ENCODE measurements at places on chromosomes 7 and 10.

GRCh38 chr7:130490888-130491804 lies 739 bp upstream of the MEST start:
- DNase-seq = peak; percentile 39

GRCh38 chr7:140604760-140605159 lies 35.9 kb downstream of the DENND2A start:
- DNase-seq = no peak

DNA sequence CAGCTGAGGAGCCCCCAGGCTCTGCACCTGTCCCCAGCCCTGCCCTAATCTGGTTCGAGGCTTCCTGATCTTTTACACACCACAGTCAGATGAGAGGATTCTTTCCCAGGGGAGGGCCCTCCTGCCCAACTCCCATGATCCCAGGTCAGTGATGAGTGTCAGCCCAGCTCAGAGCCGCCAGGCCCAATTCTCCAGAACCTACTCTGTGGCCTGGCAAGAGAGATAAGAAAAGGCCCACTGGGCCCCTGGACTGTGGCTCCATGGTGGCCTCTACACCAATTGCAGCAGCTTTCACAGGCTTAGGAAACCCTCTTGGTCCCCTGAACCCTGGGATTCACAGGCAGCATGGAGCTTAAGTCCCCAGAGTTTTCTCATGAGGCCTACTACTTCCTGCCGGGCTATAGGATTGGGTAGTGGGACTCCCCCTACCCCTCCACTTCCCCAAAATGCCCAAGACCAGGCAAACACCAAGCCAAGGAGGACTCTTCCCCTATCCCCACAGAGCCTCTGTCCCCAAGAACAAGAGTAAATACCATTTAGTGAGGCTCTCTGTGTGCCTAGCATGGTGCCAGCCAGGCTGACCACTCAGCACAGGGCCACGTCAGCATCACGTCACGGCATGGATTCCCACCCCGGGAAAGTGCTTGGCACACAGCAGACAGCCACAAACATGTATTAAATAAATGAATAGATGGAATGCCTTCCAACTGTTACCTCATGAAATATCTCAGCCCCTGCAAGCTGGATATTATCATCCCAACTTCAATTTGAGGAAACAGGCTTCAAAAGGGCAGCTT lies 100.0 kb downstream of the GRID1 start:
- no peak for DNase-seq

GRCh38 chr10:11869743-11870460 lies 46.7 kb downstream of the PROSER2 start:
- no peak for DNase-seq

DNA sequence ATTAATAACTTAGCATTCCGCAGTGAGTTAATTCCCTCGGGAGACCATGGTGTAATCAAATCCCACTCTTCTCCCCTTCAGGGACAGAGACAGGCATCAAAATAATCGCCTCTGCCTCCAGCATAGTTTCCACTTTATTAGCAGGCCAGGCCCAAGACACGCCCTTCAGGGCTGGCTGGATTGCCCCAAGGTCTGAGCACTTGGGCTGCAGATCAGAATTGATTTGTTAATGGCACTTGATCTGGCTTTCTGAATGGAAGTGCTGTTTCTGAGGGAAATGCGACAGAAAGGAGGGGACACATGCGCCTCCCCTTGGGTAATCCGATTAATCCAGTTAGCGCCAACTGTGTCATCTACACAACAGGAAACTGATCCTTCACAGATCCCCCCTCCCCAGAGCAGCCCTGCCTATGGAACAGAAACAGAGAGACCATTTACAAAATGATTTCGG lies 15.6 kb downstream of the CHAT start:
- no peak for DNase-seq

DNA sequence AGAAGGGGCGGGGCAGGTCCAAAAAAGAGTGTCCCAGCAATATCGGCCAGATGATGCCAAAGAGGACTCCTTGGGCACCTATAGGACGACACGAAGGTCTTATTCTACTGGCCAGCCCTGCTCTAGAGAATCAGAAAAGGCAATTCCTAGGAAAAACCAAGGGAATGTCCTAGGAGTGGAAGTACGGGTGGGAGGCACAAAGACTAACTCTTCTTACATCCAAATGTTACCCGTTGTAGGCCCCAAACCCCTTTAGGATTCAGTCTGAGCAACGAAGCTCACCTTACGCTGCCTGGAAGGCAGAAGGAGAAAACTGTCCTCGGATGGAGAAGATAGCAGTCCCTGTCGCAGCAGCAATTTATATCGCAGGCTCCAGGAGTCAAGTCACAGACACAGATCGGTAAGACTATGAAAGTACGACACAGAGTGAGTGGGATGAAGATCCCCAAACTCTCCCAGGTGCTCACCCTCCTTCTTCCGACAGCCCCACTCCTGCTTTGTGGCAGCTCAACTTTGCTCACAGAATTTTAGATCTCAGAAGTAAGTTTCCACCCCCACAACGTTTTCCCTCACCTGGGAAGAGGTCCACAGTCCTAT lies 558 bp downstream of the TCTN3 start:
- no peak for DNase-seq

DNA sequence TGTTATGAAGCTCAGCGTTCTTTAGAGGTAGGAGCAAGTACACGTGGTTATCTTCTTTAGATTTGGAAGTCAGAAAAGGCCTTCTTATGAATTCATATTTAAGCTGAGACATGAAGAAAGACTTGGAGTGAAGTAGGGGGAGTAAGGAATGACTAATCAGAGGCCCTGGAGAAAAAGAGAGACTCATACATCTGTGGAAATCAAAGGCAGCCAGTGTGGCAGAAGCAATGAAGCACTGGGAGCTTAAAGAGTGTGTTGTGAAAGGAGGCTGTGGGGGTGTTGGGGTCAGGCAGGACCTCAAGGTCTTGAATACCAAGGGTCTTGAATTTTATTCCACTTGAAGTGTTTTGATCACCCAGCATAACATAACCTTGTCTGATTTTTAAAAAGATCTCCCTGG lies 35.7 kb upstream of the FGL2 start:
- DNase-seq = no peak

- DNase-seq = no peak
Observed at GRCh38 chr10:116715839-116716377, 26.5 kb downstream of the HSPA12A start.

- no peak for DNase-seq
Observed at GRCh38 chr10:341081-341740, 206.0 kb downstream of the ZMYND11 start.

DNA sequence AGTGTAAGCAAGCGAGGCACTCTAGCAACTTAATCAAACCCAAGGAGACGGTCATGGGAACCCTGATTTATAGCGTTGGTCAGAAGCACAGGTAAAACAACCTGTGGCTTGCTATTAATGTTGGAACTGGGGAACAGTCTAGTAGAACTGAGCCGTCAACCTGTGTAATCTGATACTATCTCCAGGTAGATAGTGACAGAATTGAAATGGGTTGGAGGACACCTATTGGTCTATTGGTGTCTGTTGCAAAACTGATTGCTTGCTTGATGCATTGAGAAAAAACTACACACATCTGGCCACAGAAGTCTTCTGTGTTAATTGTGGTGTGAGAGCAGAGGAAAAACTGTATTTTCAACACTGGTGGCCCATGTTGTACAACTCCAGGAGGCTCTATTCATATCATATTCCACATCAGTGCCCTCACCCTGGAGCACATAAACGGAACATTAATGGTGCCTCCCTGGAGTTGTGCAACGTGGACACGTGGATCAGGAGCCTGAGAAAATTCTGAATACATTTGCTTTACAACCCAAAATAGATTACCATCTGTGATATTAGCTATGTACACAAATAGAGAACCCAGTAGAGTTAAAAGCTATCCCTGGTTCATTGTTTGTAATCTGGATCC lies 112.2 kb downstream of the MYO3A start:
- DNase-seq = no peak

- no peak for DNase-seq
Observed at GRCh38 chr10:89515031-89515841, 20.2 kb downstream of the SLC16A12 start.

- DNase-seq = no peak
Observed at GRCh38 chr10:128563387-128563786, 437.2 kb upstream of the MKI67 start.

DNA sequence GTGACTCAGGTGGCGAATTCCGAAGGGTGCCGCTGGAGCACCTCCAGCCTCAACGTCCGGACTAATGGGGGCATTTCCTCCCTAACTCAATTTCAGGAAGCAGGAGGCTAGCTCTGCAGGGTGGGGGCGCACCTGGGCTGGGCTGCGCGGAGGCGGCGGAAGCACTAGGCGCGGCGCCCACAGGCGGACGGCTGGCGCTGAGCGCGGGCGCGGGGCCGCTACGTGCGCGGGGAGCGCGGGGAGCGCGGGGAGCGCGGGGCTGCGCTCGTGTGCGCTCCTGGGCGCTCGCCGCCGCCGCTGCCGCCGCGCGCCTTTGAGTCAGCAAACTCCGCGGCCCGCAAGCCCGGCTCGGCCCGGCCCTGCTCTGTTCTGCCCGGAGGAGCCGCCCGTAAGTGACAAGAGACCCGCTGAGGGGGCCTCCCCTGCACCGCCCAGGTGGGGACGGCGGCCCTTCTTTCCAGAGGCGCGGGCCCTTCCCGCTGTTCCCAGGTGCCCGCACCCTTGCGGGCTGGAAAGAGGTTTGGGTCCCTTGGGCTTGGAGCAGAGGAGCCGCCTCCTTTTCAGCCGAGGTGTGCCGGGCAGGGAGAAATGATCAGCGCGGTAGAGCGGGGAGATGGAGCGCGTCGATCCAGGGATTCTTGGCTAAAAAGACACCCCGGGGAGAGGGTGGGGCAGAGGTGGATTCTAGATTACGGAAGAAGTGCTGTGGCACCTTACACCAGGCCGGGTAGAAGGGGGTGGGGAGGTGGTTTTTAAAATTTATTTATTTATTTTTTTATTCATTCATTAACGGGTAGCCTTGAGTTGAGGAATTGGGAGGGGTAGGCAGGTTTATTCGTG lies at the start of gene SNX10:
Gene SNX10 (plus strand): TSS at position 164 of the 840 bp plus-strand sequence. CDS start 54,581 bp downstream, outside the sequence.
- DNase-seq = peak; percentile 79

- no peak for DNase-seq
Observed at GRCh38 chr10:47176206-47176902, 123.6 kb upstream of the GDF10 start.

- DNase-seq = no peak
Observed at GRCh38 chr7:12211711-12212485, 804 bp downstream of the TMEM106B start.

DNA sequence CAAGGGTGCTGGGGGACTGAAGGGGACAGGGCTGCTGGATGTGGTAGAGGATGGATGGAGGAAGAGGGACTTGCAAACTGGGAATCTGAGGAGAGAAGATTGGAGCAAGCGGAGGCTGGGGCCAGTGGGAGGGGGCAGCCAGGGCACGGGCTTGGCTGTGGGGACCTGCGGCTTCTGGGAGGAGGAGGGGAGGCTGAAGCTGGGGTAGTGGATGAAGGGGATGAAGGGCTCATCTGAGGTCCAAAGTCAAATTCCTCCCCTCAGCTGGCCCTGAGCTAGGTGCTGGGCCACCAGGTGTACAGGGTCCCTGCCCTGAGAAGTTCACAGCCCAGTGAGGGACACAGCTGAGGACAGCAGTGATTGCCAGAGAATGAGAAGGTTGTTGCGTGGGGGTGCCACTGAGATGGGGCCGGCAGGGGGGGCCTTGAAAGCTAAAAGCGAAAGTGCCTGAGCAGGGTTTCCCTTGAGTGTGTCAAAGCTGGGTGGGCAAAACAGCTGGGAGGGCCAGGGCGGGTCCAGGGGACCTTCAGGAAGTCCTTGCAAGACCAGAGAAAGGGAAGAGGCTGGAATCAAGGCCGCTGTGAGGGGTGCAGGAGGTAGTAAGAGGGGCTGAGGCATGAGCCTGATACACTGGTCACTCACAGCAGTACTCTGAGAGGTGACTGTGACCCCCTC lies 75.2 kb downstream of the MYL10 start:
- peak; percentile 5 for DNase-seq

DNA sequence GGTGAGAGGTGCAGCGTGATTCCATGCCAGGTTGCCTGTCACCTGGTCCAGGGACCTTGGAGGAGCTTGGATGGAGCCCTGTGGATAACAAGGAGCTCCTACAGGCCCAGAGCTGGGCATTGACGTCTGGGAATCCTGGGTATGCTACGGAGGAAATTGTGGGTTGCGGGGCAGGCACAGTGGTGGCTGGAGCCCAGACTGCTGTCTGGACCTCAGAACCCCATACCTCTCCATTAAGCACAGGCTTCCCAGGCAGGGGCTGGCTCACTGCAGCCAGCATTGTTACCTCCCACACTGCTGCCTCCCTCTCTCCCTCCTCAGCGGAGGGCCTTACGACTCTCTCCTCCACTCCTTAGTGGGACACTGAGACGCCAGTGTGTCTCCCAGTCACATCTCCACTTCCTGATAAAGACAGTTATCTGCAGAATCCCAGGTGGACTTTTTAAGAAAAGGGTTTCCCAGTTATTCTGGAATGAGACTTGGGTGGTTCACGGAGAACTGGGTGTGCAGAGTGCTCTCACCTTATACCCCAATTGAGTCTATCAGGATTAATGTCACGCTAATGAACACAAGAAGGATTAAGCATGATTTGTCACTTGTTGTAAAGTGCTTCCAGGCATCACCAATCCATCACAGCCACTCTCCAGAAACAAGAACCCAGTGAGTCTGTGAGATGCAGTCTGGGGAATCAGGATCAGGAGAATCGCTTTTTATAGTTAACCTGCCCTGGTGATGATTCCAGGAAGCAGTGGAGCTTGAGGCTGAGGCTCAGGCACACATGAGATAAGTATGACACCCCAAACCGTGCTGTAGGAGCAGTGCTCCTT lies 309.4 kb downstream of the RPS24 start:
- peak; percentile 8 for DNase-seq

GRCh38 chr10:118505363-118505762 lies 90.1 kb downstream of the PRLHR start:
- no peak for DNase-seq

GRCh38 chr10:48898426-48898825 lies 41.2 kb downstream of the LRRC18 start:
- DNase-seq = no peak

DNA sequence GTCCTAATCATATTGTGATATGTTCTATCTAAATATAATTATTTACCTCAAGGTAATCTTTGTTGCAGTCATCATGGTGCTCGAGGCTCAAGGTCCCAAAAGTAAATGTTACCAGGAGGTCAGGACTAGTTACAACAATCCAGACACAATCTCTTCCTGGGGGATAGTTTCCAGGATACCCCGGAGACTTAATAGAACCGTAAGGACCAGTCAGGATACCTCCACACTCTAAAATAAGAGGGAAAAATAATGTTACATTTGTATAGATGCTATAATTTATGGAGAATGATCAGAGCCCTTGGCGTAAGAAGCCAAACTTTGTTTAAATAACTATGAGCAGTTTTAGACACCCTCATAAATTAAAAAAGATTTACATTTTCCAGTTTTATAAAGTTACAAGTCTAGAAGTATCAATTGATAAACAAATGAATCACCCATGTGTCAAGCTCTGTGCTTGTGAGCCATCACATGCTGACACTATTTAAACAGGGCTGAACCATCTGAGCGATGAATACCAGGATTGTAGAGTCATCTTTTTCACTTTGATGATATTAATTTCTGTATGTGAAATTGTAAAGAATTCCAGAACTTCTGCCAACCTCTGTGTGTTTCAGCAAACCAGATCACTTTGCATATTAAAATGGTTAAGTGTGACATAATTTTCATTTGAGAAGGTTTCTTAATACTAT lies 41.3 kb downstream of the CUBN start:
- DNase-seq = no peak

- DNase-seq = no peak
Observed at GRCh38 chr10:113524120-113524519, 28.7 kb upstream of the HABP2 start.

- DNase-seq = no peak
Observed at GRCh38 chr10:35124540-35124939, 2.1 kb upstream of the CREM start.
